ENCODE measurements at places on chromosomes 2 and 18. TPM values are rescaled to one million over a fixed set of nuclear protein-coding genes. Genes with fewer than 3 reads are reported as not detected.

The IL1RL2 gene
- total RNA-seq, result 0.59 TPM

DNA sequence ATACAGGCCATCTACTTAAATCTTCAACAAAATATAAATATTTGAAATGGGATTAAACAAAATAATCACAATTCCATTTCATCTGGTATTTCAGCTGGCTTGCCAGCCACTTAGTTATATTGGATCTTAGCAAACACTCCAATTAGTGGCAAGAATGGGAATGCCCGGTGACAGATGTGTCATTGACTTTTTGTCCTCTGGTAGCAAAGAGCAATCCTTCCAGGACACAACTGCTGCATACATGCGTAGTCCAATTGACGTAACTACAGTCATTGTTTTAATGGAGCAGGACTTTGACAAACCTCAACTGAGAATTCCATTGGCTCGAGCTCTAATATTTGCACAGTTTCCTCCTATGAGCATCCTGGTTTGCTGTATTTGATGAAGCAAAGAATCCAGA is 69.9 kb downstream of the RNF152 start:
- no peaks in the 10 kb centered on the region for H3K36me3 ChIP-seq
- no peak overlapping the region for H3K4me3 ChIP-seq
- H3K27me3 ChIP-seq, result no peaks in the 10 kb centered on the region
- DNase-seq, result no peak

The CD302 gene
- 15.6 TPM for total RNA-seq

DNA sequence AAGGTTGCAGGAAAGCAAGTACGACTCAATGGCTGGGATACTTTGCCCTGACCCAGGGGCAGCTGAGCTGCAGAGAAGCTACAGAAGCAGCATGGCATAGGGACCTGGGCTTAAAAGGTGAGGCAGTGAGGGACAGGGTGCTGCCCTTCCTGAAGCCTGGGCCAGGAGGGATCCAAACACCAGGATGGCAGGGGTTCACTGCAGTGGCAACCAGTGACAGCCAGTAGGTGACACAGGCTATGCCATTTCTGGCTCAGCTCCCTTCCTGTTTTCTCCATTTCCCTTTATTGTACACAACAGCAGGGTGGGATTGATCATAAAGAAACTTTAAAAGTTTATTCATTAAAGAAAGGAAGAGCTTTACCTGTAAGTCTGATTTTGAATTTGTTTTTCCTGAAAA is 48.8 kb downstream of the CABYR start:
- H3K27me3 ChIP-seq, result no peaks in the 10 kb centered on the region
- no peak overlapping the region for H3K27ac ChIP-seq
- H3K4me3 ChIP-seq, result no peak overlapping the region
- H3K4me1 ChIP-seq, result peaks cover 21% of the 10 kb centered on the region
- peaks cover 9% of the 10 kb centered on the region for H3K36me3 ChIP-seq

- H3K4me3 ChIP-seq, result no peak overlapping the region
- no peak overlapping the region for H3K27ac ChIP-seq
- H3K4me1 ChIP-seq, result no peaks in the 10 kb centered on the region
- DNase-seq, result no peak
- H3K27me3 ChIP-seq, result no peaks in the 10 kb centered on the region
Observed at GRCh38 chr18:63087421-63088230, 231.9 kb downstream of the BCL2 start.

GRCh38 chr2:170262343-170262742 is 84.4 kb downstream of the MYO3B start:
- H3K4me3 ChIP-seq, result no peak overlapping the region
- no peaks in the 10 kb centered on the region for H3K27me3 ChIP-seq
- no peak for DNase-seq
- H3K4me1 ChIP-seq, result no peaks in the 10 kb centered on the region

DNA sequence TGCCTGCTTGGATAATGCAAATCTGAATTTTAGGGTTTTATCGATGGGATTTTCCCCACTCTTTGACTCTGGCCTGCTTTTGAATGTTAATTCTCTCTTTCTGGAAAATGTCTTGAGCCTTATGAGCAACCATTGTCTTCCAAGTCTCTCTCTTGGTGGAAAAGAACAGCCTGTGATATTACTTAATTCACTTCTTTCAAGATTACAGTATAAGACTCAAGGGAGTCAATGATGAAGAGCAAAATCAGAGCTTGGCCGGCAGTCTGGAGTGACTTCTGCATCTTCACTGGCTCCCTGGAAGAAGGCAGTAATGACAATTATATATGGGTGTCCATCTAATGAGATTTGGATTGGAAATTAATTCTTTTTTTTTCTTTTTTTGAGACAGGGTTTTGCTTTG is 122.9 kb upstream of the ZEB2 start:
- no peak overlapping the region for H3K4me3 ChIP-seq
- no peaks in the 10 kb centered on the region for H3K27me3 ChIP-seq
- H3K4me1 ChIP-seq, result no peaks in the 10 kb centered on the region
- no peaks in the 10 kb centered on the region for H3K36me3 ChIP-seq
